ENCODE measurements at places on chromosomes 1 and 21.

- no peaks in the 10 kb centered on the region for H3K27me3 ChIP-seq
- H3K27ac ChIP-seq = peak overlapping the region; percentile 88
- no peak overlapping the region for H3K4me3 ChIP-seq
- peaks cover 9% of the 10 kb centered on the region for H3K4me1 ChIP-seq
- H3K36me3 ChIP-seq = no peaks in the 10 kb centered on the region
Observed at GRCh38 chr1:11682287-11682771, 1.4 kb upstream of the MAD2L2 start.

DNA sequence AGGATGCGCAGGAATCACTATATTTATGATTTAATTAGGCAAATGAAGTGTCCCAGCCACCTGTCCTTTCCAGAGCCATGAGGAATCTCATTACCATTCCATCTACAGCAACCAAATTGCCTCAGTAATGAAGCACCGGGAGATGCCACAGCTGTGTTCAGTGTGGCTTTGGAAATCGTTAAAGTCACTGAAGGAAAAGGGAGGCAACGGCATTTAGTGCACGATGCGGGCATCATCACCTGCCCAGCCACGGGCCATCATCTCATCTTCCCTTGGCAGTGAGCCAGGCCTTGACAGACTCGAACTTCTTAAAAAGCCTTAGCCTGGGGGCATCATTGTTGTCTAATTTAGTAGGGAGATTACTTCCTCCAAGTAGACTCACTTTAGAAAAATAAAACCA lies 67.8 kb downstream of the CNIH3 start:
- no peaks in the 10 kb centered on the region for H3K4me1 ChIP-seq
- no peak overlapping the region for H3K4me3 ChIP-seq
- no peaks in the 10 kb centered on the region for H3K27me3 ChIP-seq
- no peaks in the 10 kb centered on the region for H3K36me3 ChIP-seq
- no peak overlapping the region for H3K27ac ChIP-seq
- DNase-seq = no peak

- H3K4me3 ChIP-seq = no peak overlapping the region
- no peaks in the 10 kb centered on the region for H3K4me1 ChIP-seq
- H3K27ac ChIP-seq = no peak overlapping the region
- H3K27me3 ChIP-seq = no peaks in the 10 kb centered on the region
Observed at GRCh38 chr1:6726253-6726652, 24.6 kb upstream of the DNAJC11 start.

DNA sequence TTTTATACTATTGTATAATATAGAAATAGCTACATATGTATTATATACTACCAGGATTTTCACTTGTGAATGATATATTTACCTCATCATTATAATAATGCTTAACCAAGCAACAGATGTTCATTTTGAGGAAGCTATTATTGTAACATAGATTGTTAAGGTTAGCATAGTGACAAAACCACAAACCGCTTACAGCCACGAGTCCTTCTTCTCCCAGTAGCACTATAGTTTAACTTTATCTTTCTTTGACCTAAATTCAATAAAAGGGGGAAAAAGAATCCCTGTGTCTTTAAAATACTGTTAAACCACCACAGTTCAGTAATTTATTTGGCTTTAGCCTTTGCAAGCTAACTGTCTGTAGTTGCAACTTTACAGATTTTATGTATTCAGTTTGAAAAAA lies 1039.4 kb upstream of the B3GALT2 start:
- H3K4me1 ChIP-seq = no peaks in the 10 kb centered on the region
- no peak for DNase-seq
- no peak overlapping the region for H3K4me3 ChIP-seq
- H3K27ac ChIP-seq = no peak overlapping the region
- H3K27me3 ChIP-seq = no peaks in the 10 kb centered on the region

GRCh38 chr1:15210651-15211375 lies 36.2 kb upstream of the FHAD1 start:
- H3K27ac ChIP-seq = no peak overlapping the region
- no peak for DNase-seq
- no peak overlapping the region for H3K4me3 ChIP-seq

DNA sequence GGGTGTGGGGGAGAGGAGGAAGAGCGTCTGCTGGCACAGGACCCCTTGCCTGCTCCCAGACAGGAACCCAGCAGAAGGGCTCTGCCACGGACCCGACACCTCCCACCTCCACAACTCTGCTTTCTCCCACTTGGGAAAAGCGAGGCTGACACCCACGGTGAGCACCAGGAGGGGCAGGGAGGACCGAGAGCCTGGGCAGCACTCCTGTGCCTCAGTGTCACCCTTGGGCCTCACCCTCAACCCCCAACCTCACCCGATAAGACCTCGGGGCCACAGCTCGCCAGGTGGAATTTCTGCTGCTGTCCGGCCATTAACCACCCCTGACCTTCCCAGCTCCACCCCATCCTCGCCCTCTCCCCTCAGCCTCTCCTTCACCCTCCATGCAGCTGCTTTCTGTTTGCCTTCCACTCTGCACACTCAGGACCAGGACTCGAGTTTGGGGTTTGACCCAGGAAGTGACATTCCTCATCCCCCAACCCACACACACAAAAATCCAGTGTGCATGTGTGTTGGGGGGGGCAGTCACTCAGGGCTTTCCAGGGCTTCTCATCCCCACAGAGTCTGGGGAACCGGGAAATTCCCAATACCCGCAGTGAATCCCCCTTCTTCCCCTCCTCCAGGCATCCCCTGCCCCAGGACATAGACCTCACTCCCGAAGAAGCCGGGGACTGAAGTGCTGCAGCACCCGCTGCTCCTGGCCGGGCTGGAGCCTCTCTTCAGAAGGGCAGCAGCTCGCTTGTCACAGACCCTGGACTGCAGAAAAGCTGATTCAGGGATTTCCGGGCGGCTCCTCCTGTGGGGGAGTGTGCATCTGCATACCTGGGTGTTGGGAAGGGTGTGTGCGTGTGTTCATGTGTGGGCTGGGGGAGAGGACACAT lies 65.8 kb downstream of the SYT2 start:
- DNase-seq = no peak
- peak overlapping the region; percentile 53 for H3K4me3 ChIP-seq
- H3K36me3 ChIP-seq = no peaks in the 10 kb centered on the region
- H3K4me1 ChIP-seq = no peaks in the 10 kb centered on the region

DNA sequence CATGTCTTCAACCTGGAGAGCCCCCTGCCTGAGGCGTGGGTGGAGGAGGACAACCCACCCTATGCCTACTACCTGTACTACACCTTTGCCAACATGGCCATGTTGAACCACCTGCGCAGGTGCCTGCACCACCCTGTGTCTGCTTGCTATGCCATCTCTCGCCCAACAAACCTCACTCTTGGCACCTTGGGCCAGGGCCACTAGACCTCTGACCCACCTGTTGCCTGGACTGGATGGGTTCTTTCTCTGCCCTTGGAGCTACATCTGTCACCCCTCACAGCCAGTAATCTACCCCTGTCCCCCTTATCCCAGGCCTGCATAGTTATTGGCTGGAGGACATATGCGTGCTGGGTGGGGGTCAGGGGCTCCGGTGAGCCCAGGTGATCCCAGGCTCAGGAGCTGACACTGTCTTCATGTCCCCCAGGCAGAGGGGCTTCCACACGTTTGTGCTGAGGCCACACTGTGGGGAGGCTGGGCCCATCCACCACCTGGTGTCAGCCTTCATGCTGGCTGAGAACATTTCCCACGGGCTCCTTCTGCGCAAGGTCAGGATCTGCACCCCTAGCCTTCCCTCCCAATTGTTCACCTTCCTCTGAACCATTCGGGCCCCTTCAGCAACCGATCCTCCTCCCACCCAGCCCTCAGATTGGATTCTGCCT lies 9.9 kb downstream of the AMPD2 start:
- H3K4me3 ChIP-seq = no peak overlapping the region
- peaks cover 6% of the 10 kb centered on the region for H3K36me3 ChIP-seq
- no peak overlapping the region for H3K27ac ChIP-seq
- no peaks in the 10 kb centered on the region for H3K27me3 ChIP-seq

- no peaks in the 10 kb centered on the region for H3K4me1 ChIP-seq
- no peak overlapping the region for H3K27ac ChIP-seq
- no peak overlapping the region for H3K4me3 ChIP-seq
- no peak for DNase-seq
Observed at GRCh38 chr1:186781730-186782129, 47.0 kb upstream of the PLA2G4A start.

- H3K27me3 ChIP-seq = no peaks in the 10 kb centered on the region
- H3K36me3 ChIP-seq = no peaks in the 10 kb centered on the region
- H3K27ac ChIP-seq = no peak overlapping the region
- no peaks in the 10 kb centered on the region for H3K4me1 ChIP-seq
- peak; percentile 93 for DNase-seq
- no peak overlapping the region for H3K4me3 ChIP-seq
Observed at GRCh38 chr1:231724876-231725647, 98.5 kb downstream of the DISC1 start.

DNA sequence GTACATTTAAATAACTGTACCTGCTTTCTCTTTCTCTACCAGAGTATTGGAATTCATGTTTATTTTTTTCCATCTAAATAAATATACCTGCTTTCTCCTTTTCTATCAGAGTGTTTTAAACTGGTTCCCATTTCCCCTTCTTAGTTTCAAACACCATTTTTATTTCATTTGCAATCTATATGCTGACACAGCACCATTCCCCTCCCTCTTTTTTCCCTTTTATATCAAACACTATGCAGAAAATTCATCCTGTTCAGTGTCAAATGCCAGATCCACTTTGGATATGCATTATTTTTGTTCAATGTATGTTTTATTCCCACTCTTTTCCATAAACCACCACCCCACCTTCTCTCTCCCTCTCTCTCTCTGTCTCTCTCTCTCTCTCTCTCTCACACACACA lies 85.8 kb upstream of the ST6GALNAC5 start:
- no peaks in the 10 kb centered on the region for H3K4me1 ChIP-seq
- H3K27ac ChIP-seq = no peak overlapping the region

DNA sequence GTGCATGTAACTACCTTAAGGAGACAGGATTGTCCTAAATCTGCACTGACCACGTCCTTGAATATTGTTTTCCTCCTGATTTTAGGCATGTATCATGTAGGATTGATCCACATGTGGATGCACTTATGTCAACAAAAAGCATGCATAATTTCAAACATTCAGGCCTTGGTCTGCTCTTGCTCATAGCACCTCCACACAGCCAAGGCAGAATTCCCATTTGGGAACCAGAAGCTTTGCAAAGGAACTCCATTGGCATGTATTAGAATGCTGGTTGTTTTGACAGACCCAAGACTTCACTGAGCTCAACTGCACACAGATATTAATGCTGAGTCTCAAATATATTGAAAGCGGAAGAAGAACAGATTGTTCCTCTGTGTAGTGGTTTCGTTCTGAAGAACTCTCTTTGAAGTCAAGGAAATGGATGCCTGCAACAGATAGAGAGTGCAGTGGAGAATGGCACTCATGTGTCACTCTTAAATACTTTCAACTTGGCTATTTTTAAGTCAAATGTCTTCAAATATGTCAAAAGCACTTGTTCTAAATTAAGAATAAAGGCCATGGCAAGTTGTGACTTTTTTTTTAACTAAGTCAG lies 387.6 kb downstream of the LTN1 start:
- H3K36me3 ChIP-seq = no peaks in the 10 kb centered on the region
- no peak for DNase-seq
- no peak overlapping the region for H3K27ac ChIP-seq

Data from mesendoderm (in vitro differentiated cells).